ENCODE measurements at places on chromosomes 13 and 19. TPM values are rescaled to one million over a fixed set of nuclear protein-coding genes. Genes with fewer than 3 reads are reported as not detected.

SIGLEC14 gene
- 2.3 TPM for total RNA-seq

JAK3 gene
- 2.7 TPM for total RNA-seq

ACP7 gene
- total RNA-seq, result not detected

DNA sequence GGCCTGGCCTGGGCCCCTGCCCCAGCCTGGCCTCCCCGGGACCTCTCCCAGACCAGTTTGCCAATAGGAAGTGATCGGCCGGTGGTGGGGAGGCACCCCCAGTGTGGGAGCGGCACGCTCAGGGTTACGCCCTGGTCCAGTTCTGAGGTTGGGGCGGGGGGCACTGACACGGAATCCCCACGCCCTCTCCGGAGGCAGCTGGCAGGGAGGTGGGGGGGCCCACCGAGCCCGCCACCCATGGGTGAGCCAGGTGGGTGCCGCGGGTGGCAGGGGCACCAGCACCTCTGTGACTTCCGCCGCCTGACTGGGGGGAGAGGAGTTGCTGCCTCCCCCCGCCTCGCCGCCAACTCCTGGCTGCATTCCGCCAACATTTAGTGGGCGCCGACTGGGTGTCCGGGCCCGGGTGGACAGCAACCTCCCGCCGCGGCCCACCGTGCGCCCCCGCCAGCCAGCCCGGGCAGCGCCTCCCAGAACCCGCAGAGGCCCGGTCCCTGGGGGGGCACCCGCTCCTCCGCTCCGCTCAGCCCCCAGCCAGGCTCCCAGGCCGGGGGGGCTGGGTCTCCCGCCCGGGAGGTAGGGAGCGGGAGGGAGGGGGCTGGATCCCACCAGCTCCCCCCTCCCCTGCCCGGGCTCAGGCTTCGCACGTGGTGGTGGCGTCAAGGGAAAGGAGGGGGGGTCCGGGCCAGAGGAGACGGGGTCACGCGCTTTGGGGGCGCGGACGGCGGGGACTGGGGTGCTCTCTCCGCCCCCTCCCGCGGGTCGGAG is 2.0 kb downstream of the ZBTB7A start:
- peak; percentile 74 for DNase-seq

DNA sequence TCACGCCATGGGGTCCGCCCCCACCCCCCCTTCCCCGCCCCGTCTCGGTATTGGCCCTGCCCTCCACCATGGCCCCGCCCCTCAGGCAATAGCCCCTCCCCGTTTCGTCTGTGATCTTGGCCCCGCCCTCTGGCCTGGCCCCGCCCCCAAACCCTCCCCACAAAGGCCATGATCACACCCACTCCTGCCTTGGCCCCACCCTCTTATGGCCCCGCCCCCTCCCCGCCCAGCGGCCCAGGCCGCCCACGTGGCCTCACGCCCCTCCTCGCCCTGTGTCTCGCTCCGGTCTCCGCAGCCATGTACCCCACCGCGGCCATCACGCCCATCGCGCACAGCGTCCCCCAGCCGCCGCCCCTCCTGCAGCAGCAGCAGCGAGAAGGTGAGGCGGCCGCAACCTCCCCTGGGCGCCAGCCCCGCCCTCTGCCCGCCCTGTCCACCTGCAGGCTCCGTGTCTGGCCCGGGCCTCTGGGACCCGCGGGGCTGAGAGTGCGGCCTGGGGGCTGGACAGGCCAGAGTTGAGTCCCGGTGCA is 61.3 kb downstream of the CELF5 start:
- DNase-seq, result peak; percentile 68

Measured in left colon (tissue), 2 donors.